Stimulated activated CD8-positive, alpha-beta memory T cell treated with anti-CD3 and anti-CD28 coated beads, Interleukin-15, amount 100 ng/mL, for 48 hours (primary cell): ENCODE measurements at places on chromosomes 6 and 20.

- DNase-seq = no peak
Observed at GRCh38 chr6:33981861-33982260, 164.0 kb downstream of the GRM4 start.

DNA sequence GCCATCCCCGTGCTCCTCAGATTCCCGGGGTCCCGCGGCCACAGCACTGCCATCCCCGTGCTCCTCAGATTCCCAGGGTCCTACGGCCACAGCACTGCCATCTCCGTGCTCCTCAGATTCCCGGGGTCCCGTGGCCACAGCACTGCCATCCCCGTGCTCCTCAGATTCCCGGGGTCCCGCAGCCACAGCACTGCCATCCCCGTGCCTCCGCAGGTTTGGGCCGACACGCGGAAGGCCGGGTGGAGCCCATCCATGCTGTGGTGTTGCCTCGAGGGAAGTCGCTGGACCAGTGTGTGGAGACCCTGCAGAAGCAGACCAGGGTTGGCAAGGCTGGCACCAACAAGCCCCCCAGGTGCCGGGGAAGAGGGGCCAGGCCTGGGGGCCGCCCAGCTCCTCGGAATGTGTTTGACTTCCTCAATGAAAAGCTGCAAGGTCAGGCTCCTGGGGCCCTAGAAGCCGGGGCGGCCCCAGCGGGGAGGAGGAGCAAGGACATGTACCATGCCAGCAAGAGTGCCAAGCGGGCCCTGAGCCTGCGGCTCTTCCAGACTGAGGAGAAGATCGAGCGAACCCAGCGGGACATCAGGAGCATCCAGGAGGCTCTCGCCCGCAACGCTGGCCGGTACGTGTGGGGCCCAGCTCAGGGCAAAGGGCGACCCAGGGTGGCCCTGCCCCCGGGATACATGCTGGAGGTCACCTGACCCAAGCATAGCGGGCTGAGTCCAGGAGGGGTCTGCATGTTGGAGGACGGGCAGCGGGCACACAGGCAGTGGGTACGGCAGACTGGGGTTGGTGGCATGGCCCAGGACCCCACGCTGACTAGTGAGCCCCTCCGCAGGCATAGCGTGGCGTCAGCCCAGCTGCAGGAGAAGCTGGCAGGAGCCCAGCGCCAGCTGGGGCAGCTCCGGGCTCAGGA, 1.3 kb upstream of the LIME1 start:
- DNase-seq = no peak

GRCh38 chr6:32835167-32835893, 3.2 kb downstream of the TAP2 start:
- DNase-seq = no peak

GRCh38 chr6:153976921-153977693, 61.9 kb upstream of the OPRM1 start:
- DNase-seq = no peak

DNA sequence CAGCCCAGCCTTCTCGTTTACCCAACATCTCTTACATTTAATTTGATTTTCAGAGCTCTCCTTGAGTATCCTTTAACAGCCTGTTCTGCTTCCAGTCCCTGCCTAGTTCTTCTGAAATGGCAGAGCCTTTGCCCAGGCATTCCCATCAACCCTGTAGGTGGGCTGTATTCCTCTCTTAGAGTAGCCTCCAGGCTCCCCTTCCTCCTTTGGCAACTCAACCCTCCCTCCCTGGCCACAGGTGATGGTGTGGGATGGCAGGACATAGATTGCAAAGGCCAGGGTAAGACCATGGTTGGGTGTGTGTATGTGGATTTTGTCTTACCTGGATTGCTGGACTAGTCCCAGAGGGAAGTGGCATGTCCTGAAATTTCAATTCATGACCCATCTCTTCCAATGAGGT, 125.4 kb downstream of the F13A1 start:
- DNase-seq = no peak

GRCh38 chr6:39865011-39865888, 69.0 kb downstream of the MOCS1 start:
- peak; percentile 15 for DNase-seq

DNA sequence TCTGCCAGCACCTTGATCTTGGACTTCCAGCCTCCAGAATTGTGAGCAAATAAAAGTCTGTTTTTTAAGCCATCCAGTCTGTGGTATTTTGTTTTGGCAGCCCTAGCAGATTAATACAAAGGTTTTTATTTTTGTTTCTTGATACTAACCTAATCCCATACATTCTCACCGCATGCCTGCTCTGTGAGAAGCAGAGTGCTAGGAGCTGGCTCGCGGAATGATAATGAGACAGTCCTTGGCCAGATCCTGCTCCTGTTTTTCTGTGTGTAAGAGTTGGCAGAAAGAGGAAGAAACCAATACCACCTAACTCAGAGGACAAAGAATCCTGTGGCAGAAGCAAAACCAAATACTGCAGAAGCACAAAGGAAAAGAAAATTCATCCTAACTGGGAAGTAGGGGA, 82.6 kb downstream of the KIF16B start:
- DNase-seq = no peak

GRCh38 chr6:150169609-150170008, 26.8 kb downstream of the PPP1R14C start:
- peak; percentile 38 for DNase-seq

DNA sequence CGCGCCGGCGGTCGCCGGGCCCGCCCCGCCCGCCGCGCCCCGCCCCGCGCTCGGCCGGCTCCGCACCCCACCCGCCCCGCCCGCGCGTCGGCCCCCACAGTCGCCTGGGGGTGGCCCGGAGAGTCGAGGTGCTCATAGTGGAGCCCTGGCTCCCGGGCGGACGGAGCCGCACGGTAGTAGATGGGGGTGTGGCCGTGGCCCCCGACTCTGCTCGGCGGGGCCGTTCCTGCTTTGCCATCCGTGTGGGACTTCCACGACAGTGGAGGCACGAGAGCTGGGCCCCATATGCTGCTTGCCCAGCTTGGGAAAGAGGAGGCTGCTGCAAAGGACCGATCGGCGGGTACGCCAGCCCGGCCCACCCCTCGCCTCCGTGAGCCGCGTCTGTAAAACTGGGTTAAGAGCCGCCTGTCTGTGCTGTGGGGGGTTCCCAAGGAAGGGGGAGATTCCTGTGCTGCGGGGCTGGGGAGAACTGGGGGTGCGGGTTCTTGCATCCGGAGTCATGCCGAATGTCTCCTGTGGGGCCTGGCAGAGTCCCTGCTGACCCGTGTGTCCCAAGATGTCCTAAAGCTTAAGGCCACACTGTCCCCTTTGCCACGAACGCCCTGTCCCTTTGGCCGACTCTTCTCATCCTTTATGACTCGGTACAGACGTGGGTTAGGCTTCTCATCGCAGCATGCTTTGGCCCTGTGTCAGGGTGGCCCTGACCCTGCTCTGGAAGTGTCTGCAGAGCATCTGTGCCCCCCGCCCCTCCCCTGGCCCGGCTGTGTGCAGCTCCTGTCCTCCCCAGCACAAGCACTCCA, at the start of gene OPRL1:
Gene OPRL1, plus strand, starts transcription at position 70 of the 800 bp plus-strand sequence. CDS start 12,639 bp downstream, outside the sequence.
- no peak for DNase-seq

- DNase-seq = no peak
Observed at GRCh38 chr20:34164381-34164984, 52.4 kb upstream of the EIF2S2 start.

DNA sequence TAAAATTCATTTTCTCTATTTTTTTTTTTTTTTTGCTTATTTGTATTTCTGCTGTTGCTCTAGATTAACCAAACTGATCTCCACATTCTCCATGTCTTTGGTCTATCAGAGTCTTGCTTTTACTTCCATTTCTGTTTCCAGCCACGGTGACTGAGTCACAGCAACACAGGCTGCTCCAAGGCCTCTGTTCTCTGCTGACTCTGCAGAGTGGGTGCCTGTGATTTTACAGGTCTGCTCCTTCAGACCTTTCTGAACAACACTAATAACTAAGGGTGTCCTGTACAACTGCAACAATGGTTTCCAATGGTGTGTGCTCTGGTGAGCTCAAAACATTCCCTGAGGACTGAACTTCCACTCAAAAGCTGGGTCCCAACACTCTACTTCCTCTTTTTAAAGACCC, 102.3 kb upstream of the BMP2 start:
- no peak for DNase-seq

DNA sequence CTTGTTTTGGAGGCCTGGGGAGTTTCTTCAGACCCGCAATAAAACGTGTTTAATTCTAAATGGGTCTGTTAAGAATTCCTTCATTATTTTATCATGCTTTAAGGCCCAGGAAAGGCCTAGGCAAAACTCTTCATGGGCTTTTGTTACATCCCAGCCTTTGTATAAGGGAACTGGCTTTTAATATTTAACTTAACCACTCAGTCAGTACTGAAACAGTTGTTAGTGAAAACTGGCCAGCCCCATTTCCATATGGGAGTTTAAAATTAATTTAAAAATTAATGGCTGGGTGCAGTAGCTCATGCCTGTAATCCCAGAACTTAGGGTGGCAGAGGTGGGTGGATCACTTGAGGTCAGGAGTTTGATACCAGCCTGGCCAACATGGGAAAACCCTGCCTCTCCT, 213.2 kb upstream of the FKBP1C start:
- DNase-seq = no peak

DNA sequence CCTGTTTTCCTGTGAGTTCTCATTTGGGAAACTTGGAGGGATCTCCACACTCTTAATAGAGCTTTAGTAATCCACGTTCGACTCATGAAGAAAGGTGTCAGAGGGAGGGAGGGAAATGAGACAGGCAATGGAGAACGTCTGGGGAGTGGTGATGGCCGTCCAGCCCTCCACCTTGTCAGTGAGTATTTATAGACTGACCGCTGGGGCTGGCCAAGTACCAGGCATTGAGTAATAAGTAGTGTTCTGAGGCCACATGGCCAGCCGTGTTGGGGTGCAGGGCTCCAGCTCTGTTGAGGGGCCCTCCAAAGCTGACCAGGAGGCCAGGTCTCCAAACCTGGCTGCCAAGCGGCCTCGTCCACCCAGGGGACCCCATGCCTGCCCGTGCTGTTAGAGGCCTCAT, 11.3 kb upstream of the DSN1 start:
- DNase-seq = no peak

DNA sequence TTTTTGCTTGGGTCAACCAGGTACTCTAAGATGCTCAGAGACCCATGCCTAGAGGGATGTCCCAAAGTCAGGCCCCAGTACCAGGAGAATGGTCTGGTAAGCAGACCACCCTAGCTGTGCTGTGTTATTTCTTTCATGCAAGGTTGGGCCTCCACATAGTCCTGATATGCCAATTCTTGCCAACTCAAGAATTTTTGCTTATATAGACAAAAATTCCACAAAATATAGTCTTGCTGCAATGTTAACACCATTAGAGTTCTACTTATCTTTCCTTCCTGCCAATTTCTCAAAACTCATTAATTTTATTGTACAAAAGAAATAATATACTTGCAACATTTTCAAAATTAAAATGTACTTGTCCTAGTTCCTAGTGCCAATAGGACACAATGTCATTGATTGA, 33.9 kb upstream of the TINAG start:
- no peak for DNase-seq

DNA sequence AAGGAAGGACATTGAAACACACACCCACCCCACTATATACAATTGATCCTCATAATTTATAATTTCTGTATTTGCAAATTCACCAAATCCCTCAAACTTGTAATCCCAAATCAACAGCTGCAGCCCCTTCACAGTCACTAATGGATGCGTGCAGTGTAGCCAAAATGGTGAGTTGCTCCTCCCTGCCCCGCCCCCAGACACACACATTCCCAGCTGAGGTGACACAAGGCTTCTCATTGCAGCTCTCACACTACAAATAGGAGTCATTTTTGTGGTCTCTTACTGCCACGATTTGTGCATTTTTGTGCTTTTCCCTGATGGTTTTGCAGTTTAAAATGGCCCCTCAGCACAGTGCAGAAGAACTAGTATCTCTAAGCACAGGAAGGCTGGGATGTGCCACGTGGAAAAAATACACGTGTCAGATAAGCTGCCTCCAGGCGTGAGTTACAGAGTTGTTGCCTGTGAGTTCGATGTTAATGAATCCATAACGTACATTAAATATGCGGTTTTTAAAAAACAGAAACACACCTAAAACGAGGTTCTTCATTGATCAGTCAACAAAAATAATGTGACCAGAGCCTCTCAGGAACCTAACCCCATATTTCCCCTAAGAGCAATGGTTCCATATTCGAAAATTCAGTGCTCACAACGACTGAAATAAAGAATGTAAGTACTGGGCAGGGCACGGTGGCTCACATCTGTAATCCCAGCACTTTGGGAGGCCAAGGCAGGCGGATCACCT, 8.2 kb downstream of the ATP9A start:
- no peak for DNase-seq

- no peak for DNase-seq
Observed at GRCh38 chr6:41040101-41040939, 1.3 kb upstream of the UNC5CL start.

DNA sequence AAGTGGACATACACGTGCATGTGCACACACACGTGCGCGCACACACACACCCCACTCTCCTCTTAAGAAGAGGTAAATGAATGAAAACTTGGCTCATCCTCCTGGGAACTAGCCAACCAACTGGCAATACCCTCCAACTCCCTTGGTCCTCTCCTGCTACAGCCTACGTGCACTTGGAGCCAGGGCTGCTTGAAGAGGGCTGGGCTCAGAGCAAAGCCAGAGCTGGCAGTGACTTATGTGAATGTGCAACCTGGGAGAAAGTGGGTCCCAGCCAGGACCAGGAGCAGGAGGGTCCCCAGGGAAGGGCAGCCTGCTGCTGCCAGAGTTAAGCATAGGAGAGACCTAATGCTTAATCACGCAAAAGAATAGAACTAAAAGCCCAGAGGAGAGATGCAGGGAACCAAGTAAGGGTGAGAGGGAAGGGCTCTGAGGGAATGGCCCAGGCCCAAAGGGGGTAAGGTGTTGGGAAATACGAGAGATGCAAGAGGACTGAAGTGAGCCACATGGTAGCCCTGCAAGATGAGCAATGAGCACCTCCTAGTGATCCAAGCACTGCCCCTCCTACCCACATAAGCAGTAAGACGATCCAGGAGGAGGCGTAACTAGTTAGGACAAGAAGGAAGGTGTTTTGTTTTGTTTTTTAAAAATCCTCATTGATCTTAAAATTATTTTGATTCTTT, 24.7 kb downstream of the TRAF3IP2 start:
- DNase-seq = no peak

GRCh38 chr20:44979090-44979621, 12.8 kb downstream of the STK4 start:
- DNase-seq = peak; percentile 56

DNA sequence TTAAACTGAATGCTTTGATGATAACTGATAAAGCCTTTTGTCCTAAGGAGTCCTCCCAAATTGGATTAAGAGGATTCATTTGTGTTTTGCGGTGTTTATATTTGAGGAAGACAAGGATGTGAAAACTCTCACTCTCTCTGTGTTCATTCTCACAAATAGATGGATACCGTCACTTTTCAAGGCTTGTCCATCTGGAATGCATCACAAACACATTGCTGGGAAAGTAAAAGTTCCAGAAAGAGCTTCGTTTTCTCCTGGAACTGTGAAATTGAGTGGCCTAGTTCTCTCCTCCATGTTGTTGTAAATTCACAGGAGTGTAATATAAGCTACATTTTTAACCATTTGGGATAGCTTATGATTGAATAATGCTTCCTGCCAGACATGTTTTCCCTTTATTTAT, 581.6 kb upstream of the FLRT3 start:
- no peak for DNase-seq

GRCh38 chr6:11650025-11650696, 112.6 kb downstream of the TMEM170B start:
- no peak for DNase-seq
